ENCODE measurements at places on chromosomes 16 and 17.

DNA sequence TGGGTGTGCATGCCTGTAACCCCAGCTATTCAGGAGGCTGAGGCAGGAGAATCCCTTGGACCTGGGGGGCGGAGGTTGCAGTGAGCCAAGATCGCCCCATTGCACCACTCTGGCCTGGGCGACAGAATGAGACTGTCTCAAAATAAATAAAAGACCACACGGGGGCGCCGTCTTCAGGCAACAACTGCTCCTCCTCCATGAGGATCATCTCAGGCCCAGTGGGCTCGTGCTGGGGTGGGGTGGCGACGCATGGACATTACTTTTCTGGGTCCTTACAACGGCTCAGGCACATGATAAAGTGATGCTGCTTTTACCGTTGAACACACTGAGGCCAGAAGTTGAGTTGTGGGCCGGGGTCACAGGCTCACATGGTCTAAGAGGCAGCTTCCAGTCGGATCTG lies 56.2 kb downstream of the PRMT7 start:
- peak; percentile 56 for DNase-seq

DNA sequence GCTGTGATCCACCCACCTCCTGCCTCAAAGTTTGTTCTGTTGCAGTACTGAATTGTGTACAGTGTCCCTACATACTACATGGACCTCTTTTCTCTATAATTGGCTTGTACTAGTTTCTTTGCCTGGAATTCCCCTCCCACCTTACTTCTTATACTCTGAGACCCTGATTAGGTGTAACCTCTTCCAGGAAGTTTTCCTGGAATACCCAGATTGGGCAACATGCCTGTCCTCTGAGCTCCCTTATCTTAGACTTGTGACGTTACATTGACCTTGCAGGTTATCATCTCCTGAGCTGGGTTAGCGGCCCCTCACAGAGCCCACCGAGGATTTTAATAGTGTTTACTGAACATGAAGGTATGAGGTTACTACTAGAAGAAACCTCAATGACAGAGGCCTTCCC lies 237.0 kb downstream of the ZNF423 start:
- no peak for DNase-seq

DNA sequence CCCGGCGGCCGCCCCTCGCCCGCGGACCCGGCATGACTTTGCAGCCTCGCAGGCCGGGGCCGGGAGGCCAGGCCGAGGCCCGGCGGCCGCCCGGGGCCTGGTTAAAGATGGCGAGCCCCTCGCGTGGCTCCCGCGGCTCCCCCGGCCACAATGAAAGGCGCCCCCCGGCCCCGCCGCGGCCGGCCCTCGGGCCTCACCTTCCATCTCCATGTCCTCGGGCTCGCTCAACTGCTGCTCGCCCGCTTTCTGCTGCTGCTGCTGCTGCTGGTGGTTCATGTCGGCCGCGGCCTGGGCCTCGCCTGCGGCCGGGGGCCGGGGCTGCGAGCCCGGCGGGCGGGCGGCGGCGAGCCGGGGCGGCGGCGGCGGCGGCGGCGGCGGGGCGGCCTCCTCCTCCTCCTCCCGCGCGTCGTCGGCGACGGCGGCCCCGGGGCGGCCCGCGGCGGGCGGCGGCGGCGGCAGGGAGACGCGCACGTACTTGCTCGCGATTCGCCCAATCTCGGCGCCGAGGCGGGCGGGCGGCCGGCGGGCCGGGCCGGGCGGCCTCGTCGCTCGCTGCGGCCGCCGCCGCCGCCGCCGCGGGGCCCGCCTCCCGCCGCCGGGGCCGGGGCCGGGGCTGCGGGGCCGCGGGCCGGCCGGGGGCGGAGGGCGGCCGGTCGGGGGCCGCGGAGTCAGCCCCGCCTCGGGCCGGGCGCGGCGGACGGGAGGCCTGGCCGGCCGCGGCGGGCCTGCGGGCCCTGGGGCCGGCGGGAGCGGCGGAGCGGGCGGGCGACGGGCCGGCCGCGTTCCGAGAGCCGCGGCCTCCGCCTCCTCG lies 491 bp downstream of the USP7 start:
- no peak for DNase-seq

DNA sequence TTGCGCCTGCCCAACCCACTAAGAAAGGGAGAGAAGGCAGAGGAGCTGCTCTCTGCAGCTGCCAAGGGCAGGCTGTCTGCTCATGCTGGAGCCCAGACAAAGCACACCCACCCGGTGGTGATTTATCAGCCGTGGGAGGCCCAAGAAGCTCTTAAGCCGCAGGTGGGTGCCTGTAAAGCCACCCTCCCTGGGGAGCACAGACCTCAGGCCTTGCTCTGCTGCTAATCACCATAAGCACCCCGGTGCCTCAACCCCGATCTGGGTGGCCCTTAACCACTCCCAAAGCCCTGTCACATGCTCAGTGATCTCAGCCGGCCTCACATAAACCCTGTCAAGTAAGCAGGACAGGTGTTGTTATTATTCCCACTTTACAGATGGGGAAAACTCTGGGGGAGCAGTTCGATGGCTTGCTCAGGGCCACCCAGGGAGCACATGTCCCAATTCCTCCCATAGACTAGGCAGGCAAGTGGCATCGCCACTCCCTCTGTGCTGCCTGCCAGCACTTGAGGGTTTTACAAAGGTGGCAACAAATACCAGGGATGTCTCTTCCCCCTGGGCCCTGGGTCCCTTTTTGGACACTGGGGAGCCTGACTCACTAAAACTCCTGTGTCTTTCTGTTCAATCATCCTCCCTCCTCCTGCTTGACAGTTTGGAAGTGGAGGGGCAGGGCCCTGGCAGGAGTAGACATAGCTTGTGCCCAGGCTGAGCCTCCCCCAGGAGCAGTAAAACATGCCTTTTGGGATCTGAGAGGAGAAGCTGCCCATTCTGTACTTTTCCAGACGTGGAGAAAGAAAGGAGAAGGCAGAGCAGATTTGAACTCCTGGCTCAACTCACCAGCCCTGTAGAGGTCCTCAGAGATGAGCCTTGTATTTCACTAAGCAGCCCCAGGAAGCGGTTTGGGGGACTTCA lies 299.3 kb downstream of the SOX9 start:
- peak; percentile 24 for DNase-seq

DNA sequence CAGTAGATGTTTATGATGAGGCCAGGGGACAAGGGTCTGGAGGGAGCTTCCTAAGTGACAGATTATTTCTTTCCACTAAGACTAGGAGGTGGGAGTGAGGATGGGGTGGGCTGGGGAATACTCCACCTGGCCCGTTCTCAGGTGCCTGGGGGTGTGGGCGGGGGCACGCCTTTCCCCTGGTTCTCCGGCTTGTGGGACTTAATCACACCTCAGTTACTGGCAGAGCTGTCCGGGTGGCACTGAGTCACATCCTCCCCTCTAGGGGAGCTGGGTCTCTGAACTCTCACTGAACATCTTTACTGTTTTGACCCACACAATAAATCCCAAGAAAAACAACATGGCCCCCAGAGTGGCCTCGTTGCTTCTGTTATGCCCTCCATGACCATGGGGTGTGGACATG lies 332.8 kb downstream of the MAF start:
- no peak for DNase-seq

DNA sequence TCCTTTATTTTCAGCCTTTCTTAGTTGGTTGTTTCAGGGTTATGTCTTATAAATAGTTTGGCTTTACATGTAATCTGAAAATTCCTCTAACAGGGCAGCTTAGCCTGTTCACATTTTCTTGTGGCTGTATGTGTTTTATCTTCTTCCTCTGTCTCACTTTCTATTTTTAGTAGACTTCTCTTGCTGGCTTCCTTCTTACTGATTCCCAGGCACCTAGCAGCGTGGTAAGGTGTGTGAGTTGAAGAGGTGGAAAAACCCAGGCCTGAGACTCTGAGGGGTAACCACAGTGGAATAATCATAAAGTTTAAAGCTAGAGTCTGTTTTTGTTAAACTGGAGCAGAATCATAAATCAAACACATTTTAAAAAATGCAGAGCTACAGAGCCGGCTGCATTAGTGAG lies 190.9 kb downstream of the LGALS9B start:
- DNase-seq, result no peak

- DNase-seq, result no peak
Measured at GRCh38 chr16:87703071-87703470, 62.7 kb downstream of the KLHDC4 start.

GRCh38 chr16:80614908-80615671 lies 74.3 kb downstream of the DYNLRB2 start:
- no peak for DNase-seq

- DNase-seq, result no peak
Measured at GRCh38 chr17:39064374-39064773, 87.1 kb downstream of the PLXDC1 start.

DNA sequence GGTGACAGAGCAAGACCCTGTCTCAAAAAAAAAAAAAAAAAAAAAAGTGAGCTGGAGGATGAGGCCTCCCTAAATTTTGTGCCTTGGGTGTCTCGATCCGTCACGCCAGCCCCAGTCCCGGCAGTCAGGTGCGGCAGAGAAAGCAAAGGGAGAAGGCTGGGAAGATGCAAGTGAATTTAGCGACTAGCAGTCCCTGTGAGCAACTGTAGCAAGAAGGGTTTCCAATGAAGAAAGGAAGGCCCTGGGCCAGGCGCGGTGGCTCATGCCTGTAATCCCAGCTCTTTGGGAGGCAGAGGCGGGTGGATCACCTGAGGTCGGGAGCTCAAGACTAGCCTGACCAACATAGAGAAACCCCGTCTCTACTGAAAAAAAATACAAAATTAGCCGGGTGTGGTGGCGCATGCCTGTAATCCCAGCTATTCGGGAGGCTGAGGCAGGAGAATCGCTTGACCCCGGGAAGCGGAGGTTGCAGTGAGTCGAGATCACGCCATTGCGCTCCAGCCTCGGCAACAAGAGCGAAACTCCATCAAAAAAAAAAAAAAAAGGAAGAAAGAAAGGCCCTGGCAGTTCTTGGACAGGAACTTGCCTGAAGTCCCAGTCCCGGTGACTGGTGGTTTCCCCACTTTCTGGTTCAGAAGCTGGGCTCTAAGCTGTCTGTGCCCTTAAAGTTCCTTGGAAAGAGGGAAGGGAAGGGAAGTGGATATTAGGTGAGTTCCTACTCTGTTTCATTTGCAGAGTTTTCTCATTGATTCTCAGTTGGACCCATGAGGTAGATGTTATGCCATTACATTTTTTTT lies 1.8 kb upstream of the QPRT start:
- no peak for DNase-seq

DNA sequence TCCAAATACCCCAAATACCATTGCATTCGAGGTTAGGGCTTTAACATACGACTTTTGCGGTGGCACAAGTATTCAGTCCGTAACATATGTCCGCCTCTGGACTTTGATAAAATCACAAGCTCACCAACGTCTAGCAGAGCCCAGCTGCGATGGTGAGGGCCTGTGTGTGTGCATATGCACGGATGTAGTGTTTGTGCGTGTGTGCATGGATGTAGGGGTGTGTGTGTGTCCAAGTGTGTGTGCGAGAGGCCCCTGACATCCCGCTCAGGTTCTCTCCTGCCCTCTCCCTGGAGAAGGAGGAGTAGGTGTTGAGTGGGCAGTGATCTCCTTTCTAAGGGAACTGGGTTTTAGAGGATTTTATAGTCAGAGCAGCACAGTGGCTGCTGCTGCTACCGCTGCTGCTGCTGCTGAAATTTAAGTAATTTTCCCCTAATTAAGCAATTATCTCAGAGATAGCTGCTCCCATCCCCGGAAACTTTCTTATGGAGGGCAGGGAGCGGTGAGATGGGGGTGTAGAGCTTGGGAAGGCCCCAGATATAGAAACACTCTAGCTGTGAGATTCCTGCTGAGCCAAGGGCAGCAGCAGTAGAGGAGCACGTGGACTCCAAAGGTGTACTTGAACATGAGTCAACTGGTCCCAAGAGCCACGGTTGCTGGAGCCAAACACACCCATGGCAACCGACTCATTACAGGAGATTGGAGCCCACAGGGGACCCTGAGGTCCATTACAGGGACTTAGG lies 121.7 kb upstream of the SDK2 start:
- DNase-seq, result no peak

DNA sequence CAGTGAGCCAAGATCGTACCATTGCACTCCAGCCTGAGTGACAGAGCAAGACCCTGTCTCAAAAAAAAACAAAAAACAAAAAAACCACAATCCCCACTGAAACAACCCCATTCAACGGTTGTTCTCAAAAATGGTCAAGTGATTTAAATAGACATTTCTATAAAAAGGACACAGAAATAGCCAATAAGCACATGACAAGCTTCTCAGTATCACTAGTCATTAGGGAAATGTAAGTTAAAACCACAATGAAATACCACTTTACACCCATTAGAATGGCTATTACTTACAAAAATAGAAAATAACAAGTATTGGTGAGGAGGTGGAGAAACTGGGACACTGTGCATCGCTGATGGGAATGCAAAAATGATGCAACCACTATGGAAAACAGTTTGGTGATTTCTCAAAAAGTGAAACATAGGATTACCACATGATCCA lies 26.6 kb upstream of the MYLK3 start:
- DNase-seq, result no peak

DNA sequence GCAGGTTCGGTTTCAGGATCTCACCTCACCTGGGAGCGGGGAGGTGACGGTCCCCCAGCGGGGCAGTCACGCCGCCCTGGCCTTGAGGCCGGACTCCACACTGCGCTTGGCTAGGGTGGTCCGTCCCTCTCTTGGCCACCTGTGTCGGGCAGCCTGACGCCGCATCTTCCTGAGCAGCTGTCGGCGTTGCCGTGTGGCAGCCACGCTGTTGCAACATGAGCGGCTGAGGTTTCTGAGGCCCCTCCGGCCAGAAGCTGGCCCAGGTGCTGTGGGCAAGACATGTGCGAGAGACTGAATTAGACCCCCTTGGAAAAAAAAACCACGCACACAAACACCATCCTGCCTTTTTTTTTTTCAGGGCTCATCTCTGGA lies 49.2 kb downstream of the IRF8 start:
- peak; percentile 23 for DNase-seq

DNA sequence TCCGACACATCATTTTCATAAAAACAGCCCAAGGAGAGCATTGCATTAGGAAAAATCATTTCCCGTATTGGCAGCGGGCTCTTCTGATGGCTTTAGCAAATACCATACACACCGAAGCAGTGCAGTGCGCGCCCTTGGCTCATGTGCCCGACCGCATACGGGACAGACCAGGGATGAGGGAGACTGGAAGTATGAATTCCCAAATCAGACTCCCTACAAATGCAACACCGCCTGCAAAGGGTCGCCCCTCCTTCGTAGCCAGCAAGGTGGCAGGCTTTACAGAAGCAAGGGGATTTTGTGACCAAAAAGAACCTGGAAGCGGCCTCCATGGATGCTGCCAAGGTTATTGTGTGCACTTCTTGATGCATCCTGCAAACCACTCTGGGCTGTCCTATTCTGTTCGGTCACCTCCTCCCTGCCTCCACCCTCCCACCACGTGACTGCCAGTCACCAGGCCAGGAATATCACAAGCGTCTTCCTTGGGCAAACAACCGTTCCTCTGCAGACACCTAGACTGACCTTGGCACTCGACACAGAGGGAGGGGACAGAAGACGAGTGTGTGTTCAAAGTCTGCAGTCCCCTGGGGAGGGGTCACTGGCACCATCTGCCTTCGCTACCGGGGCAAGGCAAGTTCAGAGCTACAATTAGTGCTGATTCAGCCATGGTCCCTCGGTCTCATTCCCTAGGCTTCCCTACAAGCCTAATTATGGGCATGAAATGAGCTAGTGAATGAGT lies 460.4 kb downstream of the SLC39A11 start:
- DNase-seq, result peak; percentile 91

All from transverse colon (tissue), 4 donors.